AG10803 (cell line): ENCODE measurements at places on chromosomes 1 and 21.

DNA sequence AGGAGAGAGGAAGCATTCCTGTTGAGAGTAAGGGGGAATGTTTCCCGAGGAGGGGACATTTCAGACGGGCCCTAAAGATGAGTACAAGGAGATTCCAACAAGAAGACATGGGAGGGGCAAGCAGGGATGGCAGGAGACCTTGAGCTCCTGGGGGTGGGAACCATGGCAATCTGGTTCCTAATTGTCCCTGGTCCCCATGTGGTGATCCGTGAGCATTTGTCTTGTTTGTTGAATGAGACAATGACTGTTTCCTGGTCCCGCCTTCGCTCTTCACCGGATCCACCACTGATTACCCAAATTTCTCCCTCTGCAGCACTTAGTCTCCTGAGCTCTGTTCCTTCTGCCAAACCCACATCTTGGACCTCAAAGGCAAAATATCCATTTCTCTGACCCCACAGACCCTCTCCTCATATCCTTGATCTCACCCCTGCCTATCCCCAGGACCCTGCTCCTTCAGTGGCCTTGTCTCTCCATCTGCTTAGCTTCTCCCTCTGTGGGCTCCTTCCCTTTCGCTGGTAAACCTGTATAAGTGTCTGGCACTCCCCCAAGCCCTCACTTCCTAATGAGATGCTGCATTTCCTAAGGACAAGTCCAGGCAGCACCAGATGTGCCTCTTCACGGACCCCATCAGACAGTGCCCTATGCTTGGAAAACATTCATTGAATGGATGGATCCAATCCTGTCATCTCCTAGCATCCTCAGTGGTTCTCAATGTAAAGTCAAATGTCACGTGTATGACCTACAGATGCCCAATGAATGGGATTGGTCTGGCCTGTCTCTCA lies 8.3 kb upstream of the CSF1 start:
- no peak for DNase-seq

DNA sequence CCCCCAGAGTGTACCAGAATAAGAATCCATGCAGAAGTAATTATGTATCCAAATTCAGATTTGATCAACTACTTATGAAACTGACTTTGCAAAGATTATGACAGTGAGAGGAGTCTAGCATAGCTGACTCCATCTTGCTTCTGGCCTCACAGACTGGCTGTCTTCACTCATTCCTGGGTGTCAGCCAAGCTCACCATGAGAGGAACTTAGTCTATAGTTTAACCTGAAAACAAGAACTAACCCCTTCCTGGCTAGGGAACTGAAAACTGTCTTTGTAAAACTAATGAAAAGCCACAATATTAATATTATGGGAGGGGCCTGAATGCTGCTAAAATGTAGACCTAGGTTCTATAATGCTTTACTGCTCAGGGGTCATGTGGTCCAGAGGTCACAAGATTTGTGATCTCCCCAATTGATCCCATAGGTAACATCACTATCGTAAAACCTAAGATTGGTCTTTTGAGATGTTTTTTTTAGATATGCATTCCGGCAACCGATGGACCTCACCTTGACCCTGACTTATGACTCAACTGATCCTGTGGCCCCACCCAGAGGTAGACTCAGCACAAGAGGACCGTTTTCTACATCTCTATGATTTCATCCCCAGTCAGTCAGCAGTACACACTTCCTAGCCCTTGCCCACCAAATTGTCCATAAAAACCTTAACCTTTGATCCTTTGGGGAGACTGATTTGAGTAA lies 55.2 kb downstream of the ATP1B1 start:
- no peak for DNase-seq

DNA sequence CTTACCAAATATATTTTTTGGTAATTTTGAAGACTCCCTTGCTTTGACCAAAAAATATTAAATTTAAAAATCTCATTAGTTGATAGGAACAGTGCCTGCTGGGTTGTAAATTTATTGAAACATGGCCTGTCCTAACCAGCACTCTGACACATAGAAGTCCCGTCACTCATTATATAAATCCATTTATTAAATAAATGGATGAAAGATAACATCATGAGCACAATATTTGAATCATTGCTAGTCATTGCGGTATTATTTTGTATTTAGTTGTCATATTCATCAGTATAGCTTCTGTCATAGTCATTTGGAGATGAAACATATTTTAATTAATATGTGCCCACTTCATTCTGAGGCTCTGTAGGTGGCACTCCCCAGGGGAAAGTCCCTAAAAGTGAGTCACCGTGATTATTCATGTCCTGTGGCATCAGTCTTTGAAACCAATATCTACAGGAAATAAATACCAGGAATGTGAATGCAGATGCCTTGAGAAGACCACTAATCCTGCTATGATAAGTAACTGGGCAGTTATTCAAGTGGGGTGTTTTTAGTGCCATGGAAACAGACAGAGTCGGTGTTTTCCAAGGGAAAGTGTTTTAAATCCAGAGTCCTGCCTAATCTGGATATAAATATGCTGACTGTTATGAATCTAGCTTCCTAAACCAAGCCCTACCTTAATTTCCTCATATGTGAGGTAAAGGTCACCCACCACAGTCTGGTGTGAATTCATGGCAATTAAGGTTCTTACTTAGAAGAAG lies 302.0 kb downstream of the DUSP10 start:
- DNase-seq, result peak; percentile 95

- no peak for DNase-seq
These were observed 95.5 kb downstream of the NGF start for GRCh38 chr1:115242543-115242942.

GRCh38 chr1:22739648-22740385 lies 29.2 kb downstream of the EPHB2 start:
- DNase-seq, result peak; percentile 93

- peak; percentile 40 for DNase-seq
These were observed 1.9 kb upstream of the DCAF6 start for GRCh38 chr1:167934426-167935215.

GRCh38 chr1:1960480-1961196 lies 41.6 kb upstream of the TMEM52 start:
- DNase-seq, result peak; percentile 31

DNA sequence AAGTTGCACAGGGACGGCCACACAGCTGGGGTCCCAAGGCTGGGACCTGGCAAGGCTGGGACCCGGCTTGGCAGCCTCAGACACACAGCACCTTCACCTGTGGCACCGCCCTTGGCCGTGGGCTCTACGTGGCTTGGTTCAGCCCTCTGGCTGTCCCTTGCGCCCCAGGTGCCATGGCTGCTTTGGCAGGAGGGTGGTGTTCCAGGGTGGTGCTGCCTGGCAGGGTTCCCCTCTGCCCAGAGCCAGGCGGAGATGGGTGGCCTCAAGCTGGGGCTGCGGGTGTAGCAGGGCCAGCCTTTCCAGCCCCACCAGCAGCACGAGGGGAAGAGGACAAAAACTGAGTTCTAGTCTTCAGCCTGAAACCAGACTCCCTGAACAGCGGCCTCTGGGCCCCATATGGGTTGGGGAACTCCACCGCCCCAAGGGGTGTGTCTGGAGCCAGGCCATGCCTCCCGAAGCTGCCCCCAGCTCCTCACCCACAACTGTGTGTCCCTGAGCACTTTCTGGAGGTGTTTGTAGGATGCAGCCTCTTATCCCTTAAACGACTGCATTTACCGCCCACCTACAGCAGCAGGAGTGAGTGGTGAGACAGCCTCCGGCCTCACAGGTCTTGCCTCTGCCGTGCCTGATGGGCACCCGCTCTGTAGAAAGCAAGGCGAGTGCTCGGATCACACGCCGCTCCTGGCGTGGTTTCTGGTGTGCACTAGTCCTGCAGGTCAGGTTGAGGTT lies 92.3 kb downstream of the PDE9A start:
- no peak for DNase-seq

- no peak for DNase-seq
These were observed 160.8 kb upstream of the ARHGEF16 start for GRCh38 chr1:3293563-3294080.

- no peak for DNase-seq
These were observed 1.2 kb downstream of the GAS5 start for GRCh38 chr1:173866413-173867115.

- DNase-seq, result peak; percentile 25
These were observed 60.2 kb downstream of the DMRTB1 start for GRCh38 chr1:53519421-53519820.

DNA sequence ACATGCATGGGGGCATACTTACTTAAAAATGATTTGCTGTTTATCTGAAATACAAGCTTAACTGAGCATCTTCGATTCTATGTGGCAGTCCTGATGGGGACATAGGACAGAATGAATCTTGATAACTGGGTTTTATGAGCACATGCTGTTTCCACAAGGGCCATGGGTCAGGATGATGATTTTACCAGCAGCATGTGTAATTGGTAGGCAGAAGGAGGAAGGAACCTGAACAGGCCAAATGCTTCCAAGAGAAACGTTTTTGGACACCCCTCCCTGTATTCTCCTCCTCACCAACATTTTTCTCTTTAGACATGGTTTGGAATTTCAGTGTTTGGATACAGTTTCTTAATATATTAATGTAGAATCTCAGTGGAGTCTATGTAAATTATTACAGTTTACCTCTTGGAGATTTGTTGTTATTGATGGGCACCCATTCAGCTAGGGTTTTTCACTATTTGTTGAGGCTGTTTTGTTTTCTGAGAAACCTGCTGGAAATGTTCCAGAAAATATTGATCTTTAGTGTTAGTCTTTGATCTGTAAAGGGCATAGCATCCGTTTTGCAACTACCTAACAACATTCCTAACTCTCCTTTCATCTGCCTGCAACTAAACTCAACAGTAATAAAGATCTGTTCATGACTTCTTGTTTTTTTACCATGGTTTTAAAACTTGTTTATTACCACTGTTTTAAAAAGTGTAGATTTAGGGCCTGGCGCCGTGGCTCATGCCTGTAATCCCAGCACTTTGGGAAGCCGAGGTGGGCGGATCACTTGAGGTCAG lies 42.0 kb downstream of the TBCE start:
- no peak for DNase-seq

- DNase-seq, result no peak
These were observed 76.8 kb upstream of the DNAJC6 start for GRCh38 chr1:65232461-65232990.

GRCh38 chr1:168386949-168387586 lies 106.4 kb downstream of the TBX19 start:
- no peak for DNase-seq

DNA sequence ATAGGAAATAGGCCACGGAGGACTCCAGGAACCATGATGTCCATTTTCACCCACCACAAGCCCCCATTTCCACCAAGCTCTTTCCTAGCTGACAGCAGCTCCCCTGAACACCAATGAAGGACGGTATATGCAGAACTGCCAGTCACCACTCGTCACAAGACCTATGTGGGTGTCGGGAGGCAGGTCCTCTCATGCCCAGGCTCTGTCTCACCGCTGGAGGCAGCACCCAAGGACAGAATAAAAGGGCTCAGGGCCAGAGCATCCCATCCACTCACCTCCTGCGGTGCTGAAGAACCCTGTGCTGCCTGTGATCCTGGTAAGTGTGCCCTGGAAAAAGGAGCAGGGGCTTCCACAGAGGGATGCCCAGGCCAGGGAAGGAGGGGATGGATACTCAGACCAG lies at the start of gene LCE1F:
Gene LCE1F, plus strand, starts transcription at position 266 of the 400 bp plus-strand sequence. CDS start 1,232 bp downstream, outside the sequence.
- DNase-seq, result no peak

DNA sequence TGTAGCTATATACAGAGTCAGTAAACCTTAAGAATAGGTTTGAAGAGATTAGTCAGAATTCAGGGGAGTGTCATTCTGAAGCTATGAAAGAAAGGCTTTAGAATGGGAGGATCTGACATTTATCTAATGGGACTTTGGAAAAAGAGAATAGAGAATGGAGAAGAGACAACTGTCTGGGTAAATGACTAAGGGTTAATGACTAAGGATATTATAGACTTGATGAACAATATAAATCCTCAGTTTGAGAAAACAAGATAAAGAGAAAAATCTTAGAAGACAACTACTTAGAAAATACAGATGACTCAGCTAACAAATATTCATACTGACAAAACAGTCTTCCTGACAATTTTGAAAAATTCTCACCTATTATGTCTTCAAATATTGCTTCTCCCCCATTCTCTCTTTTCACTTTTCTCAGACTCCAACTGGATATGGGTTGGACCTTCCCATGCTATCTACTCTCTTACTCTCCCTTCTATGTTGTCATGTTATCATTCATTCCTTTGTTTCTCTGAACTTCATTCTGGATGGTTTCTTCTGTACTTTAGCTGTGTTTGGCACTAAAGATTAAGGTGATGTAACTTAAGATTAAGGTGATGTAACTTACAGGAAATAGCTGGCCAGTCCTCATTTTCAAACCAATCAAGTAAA lies 20.4 kb downstream of the SLC16A1 start:
- peak; percentile 81 for DNase-seq

DNA sequence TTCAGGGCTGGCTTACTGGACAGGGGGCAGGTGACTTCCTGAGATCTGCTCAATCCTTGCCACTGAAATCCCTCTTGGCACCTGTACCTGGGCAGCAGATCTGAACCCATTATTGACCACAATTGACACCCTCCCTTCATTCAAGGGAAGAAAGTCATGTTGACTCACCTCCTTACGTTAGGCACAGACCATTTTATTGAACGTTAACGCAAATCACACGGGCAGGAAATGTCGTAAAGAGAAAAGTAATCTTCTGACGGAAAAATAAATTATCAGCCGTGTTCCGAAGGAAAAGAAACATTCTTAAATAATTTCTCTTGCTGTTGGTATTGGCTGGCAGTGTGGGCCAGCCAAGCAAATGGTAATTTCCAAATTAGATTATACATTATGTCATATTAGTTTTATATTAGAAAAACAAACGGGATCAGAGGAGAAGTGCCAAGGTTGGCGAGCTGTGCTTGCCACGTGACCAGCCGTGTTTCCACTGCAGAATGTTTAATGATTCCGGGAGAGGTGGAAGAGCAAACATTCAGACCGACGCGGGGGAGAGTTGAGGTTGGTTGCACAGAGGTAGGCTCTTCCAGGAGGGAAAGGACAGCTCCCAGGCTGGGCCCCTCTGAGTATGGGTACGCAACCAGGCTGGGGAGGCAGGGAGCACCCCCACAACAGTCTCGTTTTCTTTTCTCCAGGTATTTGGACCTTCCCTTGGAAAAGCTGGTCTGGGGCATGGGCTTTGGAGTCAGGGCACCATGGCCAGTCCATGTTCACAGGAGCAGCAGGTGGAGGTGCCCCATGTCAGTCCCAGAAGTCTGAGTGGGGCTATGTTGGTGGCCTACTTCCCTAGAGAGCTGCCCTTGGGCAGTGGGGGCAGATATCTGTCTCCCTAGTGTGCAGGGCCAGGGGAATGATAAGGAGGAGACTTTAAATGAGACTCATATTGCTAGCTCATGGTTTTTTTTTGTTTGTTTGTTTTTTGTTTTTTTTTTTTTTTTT lies 121.1 kb downstream of the FOXD2 start:
- DNase-seq, result no peak

- no peak for DNase-seq
These were observed 6.6 kb upstream of the MED18 start for GRCh38 chr1:28322194-28322593.

GRCh38 chr1:171742577-171742922 lies 685 bp upstream of the VAMP4 start:
- DNase-seq, result peak; percentile 43

GRCh38 chr1:186155594-186155993 lies 219.5 kb downstream of the TPR start:
- DNase-seq, result peak; percentile 81
